ENCODE measurements at places on chromosomes 13 and 19.

GRCh38 chr13:79966493-79966895, 374.4 kb downstream of the SPRY2 start:
- DNase-seq: peak; percentile 12

- DNase-seq: peak; percentile 68
Observed at GRCh38 chr13:20400774-20401173, 124.9 kb downstream of the CRYL1 start.

DNA sequence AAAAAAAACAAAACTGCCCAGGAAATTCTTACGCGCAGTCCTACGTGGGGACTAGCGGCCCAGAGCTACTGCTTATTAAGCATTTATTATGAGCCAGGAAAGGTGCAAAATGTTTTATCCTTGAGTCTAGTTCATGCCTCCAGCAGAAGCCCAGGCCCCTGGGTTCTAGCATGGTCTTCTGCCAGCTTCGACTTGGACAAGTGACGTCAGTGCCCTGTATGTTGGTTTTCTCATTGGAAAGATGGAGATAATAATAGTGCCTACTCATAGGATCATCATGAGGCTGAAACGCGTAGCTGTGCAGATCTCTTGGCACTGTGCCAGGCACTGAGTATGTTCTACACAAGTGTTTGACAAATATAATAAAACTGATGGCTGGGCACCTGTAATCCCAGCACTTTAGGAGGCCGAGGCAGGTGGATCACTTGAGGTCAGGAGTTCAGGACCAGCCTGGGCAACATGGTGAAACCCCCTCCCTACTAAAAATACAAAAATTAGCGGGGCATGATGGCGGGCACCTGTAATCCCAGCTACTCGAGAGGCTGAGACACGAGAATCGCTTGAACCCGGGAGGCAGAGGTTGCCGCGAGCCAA, 12.4 kb upstream of the SULT2B1 start:
- peak; percentile 78 for DNase-seq

- DNase-seq: peak; percentile 44
Observed at GRCh38 chr13:35283856-35284255, 192.6 kb downstream of the MAB21L1 start.

DNA sequence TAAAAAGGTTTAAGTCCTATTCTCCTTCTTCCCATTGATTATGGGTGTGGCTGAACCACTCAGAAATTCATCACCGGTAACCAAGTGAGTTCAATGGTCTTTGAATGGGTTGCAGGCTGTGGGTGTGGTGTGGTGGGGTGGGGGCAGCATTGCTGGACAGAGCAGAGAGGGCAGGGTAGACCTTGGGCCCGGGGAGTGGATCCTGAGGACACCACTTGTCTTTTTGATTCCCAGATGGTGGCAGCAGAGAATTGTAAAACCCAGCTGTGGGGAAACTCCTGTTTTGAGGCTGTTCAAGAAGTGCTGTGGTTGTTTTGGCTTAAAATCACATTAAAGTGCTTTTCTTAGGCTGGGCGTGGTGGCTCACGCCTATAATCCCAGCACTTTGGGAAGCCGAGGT, 45.8 kb upstream of the RGCC start:
- DNase-seq: peak; percentile 38

DNA sequence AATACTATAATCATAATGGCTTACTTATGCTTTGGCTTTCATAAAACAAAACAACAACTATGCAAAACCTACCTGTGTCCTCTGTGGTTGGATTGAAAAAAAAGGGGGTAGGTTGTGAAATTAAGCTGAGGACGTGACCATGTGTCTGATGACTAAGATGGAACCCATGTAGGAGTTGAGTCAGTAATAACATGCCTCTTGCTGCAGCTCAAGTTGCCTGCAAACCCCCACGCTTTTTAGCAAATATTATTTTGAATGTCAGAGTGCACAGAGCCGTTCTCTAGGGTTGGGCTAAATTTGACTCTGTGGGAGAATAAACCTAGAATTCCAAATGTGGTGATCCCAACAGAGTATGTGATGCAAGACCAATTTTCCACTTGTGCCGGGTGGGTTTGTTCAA, 209.3 kb downstream of the KCNRG start:
- DNase-seq: peak; percentile 61

- no peak for DNase-seq
Observed at GRCh38 chr19:48678201-48678600, 5.4 kb upstream of the NTN5 start.

GRCh38 chr19:32397671-32398101, 7.9 kb upstream of the DPY19L3 start:
- DNase-seq: peak; percentile 22

GRCh38 chr13:63864171-63864902, 2448.7 kb upstream of the PCDH20 start:
- no peak for DNase-seq

DNA sequence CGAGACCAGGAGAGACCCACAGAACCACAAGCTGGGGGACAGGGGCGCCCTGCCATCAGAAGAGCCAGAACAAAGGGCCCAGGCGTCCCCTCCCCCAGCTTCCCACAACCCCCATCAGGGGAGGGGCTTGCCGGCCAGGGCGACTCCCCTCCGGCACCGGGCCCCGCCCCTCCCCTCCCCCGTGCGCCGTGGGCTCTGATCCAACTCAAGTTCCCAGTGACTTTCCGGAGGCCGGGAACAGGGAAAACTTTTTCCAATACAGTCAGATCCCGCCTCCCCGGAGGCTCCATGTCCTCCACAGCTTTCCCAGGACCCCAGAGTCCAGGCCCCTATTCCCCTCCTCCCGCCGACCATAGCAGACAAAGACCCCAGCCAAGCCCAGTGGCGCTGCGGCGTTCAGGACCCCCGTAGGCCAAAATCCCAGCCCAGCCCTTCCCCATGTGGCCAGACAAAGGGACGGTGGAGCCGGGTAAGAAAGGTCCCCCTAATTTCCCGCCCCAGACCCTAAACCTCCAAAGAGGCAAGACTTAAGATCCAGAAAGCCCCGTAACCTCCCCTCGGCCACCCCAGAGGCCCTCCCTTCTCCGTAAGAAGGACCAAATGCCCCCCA, 673 bp downstream of the TEAD2 start:
- no peak for DNase-seq

GRCh38 chr13:99743094-99743493, 228.5 kb downstream of the ZIC5 start:
- no peak for DNase-seq

GRCh38 chr13:110641055-110642015, 26.0 kb downstream of the NAXD start:
- DNase-seq: no peak

GRCh38 chr13:91722267-91722884, 324.0 kb downstream of the GPC5 start:
- DNase-seq: peak; percentile 24

- DNase-seq: peak; percentile 44
Observed at GRCh38 chr19:7947939-7948338, 4.5 kb upstream of the TIMM44 start.

DNA sequence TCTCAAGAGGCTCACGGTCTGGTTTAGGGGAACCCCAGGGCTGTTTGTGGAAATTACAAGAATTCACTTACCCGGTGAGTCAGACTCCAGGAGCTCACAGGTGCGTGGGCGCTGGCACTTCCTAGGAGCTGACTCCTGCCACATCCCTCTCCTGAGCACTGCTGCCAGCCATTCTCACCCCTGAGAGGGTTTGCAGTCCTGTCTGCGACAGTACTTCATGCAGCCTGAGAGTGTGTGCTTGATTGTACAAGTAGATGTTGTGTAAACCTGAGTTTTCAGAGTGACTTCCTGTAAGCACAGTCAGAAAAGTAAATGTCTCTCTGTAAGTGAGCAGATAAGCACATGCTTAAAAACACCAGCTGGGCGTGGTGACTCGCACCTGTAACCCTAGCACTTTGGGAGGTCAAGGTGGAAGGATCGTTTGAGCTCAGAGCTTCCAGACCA, 8.1 kb downstream of the MRPL4 start:
- peak; percentile 80 for DNase-seq

GRCh38 chr19:18589380-18590272, 1.0 kb downstream of the REX1BD start:
- DNase-seq: peak; percentile 40

DNA sequence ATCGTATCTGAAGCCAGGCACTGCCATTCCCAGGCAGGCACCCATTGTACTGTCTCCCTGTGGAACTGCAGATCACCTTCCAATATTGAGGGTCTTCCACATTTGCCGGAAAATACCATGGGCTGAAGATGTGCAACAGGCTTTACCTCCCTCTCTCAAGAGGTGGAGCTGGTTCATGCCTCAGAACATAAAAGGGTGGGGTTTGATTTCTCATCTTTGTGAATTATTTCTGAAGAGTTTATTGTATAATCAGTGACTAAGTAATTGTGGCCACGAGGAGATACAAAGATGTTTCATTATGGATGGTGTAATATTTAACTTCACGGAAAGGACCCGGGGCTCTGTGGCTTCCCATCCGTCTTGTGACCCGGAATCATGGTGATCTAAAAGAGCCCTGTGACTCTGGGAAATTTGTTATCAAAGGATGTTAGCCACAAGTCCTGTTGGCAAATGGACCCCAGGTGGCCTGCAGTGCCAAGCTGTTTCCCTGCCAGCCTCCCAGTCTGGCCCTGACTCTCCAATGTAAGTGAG, 230.5 kb downstream of the LACC1 start:
- no peak for DNase-seq

DNA sequence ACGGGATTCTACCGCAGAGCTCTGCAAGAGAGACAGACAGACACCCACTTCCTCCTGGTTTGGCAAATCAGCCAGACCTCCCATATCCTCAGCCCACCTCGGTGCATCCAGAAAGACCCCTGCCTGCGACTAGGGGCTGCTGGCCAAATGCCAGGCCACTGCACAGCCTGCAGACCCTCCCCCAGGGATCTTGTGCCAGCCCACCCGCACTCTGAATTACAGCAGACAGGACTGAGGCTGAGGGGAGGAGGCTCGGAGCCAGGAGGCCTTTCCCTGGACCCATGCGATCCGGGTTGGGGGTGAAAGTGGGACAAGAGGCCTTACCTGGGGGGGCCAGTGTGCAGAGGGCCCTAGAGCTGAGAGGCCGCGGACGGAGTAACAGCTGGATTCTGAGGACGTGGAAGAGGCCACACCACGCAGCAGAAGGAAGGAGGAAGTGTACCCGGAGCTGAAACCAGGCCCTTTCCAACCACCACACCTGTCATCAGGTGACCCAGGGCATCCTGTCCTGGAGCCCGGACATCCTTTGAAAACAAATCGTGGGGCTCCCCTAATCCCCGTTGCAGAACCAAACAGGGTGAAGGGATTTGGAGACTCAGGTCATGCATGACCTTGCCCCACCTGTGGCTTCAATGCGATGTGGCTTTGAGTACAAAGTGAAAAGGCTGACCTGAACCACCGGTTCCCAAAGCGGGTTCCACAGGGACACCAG, 993 bp downstream of the FUT6 start:
- no peak for DNase-seq

GRCh38 chr19:29588095-29588494, 18.0 kb upstream of the POP4 start:
- DNase-seq: no peak

- DNase-seq: peak; percentile 83
Observed at GRCh38 chr13:98443329-98443728, 133.6 kb downstream of the STK24 start.

DNA sequence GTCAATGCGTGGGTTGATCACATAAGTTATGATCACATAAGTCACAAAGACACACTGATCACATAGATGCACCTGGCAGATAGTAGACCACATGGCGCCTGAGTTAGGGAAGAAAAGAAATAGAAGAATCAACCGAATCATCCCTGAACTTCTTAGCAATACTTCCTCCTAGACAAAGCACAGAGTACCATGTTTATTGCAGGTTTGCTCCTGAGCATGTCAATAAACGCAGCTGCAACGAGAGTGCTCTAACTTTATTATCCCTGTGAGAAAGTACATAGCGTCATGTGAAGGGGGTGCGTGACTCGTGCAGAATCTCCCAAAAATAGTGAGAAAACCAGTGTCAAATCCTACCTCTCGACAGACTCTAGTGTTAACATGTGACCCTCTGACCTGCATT, 17.3 kb downstream of the NCR1 start:
- DNase-seq: no peak

GRCh38 chr13:20686863-20687579, 16.5 kb upstream of the IL17D start:
- DNase-seq: no peak

DNA sequence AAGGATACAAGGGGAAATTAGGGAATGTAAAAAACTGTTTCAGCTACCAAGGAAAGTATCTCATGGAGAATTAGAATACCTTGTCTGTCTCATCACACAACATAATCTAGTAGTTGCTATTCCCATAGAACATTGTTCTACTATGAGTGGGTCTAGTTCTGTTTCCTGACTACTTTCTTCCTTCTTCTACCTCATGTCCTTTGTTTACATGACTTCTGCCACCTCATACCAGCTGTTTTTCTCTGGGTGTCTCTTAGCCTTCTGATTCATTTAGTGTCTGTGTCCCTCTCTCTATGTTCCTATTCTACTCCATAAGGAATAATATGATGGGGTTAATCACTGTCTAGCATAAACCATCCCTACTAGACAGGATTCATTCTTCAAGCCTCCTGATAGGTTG, 887.3 kb downstream of the DIAPH3 start:
- DNase-seq: no peak

DNA sequence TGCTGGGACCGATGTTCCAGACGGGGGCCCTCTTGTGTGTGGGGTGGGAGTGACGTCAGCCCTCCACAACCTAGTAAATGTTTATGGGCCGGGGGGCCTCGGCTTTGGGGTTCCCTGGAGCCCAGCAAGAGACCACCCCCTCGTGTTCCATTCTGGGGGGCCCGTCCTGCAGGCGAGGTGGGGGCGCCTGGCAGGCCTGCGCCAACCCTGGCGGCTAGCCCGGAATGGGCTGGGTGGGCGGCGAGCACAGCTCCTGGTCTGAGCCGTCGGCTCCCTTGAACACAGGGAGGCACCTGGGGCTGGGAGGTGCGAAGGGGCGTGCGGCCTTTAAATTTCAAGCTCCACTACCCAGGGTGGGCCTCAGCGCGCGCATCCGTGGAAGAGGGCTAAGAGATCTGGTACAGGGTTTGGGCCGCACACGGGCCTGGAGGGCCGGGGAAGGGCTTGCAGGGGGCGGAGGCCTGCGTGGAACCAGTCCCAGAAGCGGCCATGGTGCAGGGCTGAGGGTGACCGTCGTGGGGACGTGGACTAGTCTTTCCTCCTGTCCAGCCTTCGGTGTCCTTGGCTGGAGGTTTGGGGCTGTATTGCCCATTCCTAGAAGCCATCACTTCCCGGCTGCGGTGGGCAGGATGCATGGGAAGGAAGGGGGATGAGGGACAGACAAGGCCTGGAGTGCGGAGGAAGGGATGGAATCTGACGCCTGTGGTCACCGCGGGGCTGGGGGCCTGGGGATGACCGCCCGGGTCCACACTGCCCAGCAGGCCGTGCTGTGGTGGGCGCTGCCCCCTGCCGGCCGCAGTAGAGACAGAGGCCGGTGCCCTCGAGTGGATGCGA, 11.4 kb downstream of the NDUFA11 start:
- DNase-seq: no peak
